ENCODE measurements at places on chromosomes 11 and 22.

DNA sequence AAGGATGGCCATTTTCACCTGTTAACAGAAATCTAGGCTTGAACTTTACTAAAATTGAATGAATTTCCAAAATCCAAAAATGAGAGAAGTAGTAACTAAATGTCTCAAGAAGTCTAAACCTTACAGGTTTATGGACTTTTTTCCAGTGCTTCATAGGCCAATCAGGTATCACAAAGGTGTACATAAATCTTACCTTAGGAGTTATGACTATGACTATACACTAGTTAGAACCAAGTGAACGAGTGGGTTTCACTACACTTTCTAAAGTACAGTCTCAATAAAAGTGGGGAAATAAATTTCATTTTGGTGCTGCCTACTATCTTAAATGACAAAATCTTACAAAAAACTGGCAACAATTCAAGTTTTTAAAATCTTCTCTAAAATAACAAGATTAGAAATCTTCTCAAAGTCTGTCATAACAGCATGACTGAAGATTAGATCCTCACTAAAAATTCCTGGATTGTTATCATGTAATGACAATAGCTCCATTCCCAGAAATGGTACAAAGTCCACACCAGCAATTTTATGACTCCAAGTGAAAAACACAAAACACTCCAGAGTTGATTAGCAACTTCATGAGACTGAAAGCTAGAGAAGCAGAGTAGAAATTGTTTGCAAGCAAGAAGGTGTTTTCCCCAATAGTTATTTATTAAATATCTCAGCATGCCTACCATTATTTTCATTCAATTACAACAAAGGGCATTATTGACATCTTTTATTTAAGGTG, 20.9 kb downstream of the SOX6 start:
- no peak for DNase-seq

DNA sequence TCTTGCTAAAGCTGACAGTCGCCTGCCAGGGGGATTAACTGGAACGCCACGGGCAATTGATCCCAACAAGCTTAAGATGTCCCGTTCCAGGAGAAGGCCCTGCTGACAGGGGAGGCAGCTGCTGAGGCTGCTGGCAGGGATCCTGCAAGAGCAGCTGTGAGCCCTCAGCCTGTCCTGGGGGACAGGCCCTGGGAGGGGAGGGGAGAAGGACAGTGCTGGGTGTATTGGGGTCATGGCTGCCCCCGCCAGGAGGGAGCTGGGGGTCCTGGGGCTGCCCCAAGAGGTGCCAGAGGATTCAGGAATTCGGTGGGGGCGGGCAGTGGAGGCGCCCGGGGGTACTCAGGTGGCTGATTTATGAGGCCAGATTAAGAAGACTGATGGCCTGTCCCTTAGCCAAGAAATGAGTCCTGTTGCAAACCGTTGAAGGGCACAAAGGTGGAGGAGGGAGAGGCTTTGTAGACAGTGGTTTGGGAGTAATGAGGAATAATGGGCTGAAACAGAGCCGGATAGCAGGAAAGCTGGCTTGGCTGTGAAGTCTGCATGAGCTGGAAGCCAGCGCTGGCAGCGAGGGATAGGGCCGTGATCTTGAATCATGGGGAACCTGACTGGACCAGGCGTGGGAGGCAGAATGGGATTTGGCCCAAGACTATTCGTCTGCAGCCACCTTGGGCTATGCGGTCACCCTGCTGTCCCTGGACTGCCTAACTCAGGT, 133.5 kb downstream of the CACNA1I start:
- DNase-seq: no peak

- no peak for DNase-seq
These were observed 5.1 kb upstream of the CLCF1 start for GRCh38 chr11:67378544-67378943.

GRCh38 chr11:14783788-14784187, 108.2 kb downstream of the CYP2R1 start:
- DNase-seq: no peak

Measured in CD4-positive, alpha-beta T cell treated with Interleukin-21 for 1 hour (primary cell).